ENCODE measurements at places on chromosomes 2 and 18. TPM values are rescaled to one million over a fixed set of nuclear protein-coding genes. Genes with fewer than 3 reads are reported as not detected.
A peak's percentile ranks its signal among the peaks of the same experiment; 100 is the strongest.

COLEC11 gene
- total RNA-seq, result 3.0 TPM

NT5DC4 gene
- 3.1 TPM for total RNA-seq

CYP1B1 gene
- 92.5 TPM for total RNA-seq

- peak; percentile 84 for DNase-seq
- peaks cover 26% of the 10 kb centered on the region for H3K4me1 ChIP-seq
- H3K27me3 ChIP-seq, result no peaks in the 10 kb centered on the region
- peak overlapping the region; percentile 66 for H3K27ac ChIP-seq
- peak overlapping the region; percentile 24 for H3K4me3 ChIP-seq
- H3K36me3 ChIP-seq, result no peaks in the 10 kb centered on the region
These were observed 115.5 kb downstream of the HDAC4 start for GRCh38 chr2:239285071-239285931.

DNA sequence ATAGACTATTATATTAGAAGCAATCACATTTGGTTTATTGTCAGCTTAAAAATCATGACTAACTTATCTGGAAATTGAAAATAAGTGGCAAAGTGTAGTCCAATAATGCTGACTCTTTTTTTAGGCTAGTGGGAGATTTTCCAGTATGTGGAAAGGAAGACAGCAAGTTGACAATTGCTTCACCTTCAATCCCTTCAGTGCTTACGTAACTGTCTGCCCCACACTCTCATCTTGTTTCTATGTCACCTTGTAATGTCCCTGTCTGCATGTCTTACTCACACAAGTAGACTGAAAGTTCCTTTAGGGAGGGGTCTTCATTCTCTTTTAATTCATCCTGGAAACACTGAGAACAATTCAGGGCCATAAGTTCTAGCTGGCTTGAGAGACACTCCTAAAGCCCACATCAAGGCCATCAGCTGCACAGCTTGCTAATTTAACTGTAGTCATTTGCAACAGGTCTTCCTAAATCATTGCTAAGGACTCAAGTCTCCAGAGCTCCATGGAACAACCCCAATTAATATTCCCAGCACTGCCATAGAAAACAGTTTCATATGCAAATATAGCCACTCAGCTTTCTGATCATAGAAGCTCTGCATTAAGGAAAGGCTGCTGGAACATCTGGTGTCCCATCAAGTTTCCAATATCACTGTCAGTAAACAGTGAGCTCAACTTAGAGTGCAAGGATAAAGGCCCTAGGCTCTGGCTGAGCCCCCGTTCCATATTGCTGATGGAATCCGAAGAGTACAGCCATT, 230.5 kb downstream of the ETAA1 start:
- no peak overlapping the region for H3K27ac ChIP-seq
- no peak for DNase-seq
- H3K4me1 ChIP-seq, result no peaks in the 10 kb centered on the region
- H3K4me3 ChIP-seq, result no peak overlapping the region
- no peaks in the 10 kb centered on the region for H3K36me3 ChIP-seq

GRCh38 chr2:100004959-100005387, 137.4 kb downstream of the AFF3 start:
- no peak overlapping the region for H3K4me3 ChIP-seq
- H3K4me1 ChIP-seq, result peaks cover 11% of the 10 kb centered on the region
- H3K36me3 ChIP-seq, result no peaks in the 10 kb centered on the region
- DNase-seq, result no peak
- H3K27ac ChIP-seq, result no peak overlapping the region

DNA sequence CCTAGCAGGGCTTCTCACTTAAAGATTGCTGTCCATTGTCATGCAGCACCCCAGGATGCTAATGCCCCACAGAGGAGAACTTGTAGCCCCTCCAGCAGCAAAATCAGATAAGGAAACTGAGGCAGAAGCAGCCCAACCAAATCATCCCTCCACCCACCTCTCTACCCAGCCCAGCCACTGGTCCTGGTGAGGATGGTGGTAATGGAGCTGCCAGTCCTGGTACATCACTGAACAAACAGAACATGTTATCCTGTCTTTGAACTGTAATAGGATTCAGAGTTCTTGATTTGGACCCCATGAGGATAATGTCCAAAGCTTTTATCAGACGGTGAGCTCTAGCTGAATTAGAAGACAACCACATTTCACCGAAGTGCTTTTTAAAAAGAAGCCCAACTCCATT, 113.2 kb downstream of the MRO start:
- no peak overlapping the region for H3K27ac ChIP-seq
- H3K27me3 ChIP-seq, result no peaks in the 10 kb centered on the region
- DNase-seq, result peak; percentile 9
- no peaks in the 10 kb centered on the region for H3K36me3 ChIP-seq
- H3K4me1 ChIP-seq, result no peaks in the 10 kb centered on the region

- H3K36me3 ChIP-seq, result no peaks in the 10 kb centered on the region
- DNase-seq, result no peak
- no peak overlapping the region for H3K27ac ChIP-seq
These were observed 876.6 kb downstream of the DCDC2C start for GRCh38 chr2:4579977-4580376.

DNA sequence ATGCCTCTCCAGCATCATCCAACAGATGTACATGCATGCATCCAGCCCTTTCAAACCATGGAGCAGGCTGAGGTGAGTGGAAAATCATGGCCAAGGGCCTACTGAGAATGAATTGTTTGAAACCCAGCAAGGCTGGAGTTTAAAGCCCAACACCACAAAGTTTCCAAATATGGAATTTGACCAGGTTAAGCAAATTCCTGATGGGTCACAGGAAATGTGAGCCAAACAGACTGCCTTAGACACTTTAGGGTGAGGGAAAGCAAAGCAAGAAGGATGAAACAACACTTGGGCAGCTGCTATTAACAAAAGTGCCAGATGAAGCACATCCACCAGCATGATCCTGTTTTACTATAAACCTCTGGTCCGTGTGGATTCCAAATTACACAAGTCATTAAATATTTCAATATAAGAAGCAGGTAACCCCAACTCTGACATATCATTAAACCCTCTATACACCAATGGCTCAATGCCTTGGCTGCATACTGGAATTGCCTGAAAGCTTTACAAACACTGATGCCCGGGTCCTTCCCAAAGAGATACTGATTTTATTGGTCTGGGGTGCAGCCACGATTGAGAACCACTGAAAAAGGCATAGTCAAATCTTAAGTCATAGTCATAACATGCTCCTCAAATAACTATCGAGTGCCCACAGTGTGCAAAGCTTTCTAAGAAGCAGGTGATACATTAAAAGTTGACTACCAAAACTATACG, 9.1 kb downstream of the KLF7 start:
- no peak for DNase-seq
- no peak overlapping the region for H3K4me3 ChIP-seq
- H3K27ac ChIP-seq, result peak overlapping the region; percentile 63
- H3K27me3 ChIP-seq, result no peaks in the 10 kb centered on the region
- H3K36me3 ChIP-seq, result no peaks in the 10 kb centered on the region
- H3K4me1 ChIP-seq, result peaks cover 47% of the 10 kb centered on the region

DNA sequence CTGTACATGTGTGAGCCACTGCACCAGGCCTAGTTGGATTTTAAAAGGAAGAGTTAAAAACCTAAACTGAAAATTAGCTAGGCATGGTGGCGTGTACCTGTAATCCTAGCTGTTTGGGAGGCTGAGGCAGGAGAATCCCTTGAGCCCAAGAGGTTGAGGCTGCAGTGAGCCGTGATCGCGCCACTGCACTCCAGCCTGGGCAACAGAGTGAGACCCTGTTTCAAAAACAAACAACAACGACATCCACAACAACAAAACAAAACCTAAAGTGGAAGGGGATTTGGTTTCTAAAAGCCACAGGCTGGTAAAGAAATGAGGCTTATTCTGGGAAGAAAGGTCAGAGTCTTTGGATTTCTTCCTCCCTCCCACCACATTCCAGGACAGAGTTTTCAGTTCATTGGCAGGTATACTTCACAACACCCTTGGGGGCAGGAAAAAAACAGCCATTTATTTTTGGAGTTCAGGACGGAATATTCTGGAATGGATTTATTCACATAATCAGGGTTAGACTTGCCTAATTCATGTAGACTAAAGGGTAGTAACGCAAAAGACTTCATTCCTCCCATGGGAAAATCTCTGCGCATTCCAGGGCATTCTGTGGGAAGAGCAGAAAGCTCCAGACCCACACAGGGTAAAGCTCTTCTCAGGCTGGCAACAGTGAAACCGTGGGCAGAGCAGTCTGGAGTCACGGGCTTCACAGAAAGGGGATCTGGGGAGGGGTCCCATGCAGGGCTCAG, 34.9 kb downstream of the TEX44 start:
- no peak overlapping the region for H3K4me3 ChIP-seq
- peak overlapping the region; percentile 86 for H3K27ac ChIP-seq
- DNase-seq, result no peak
- peaks cover 9% of the 10 kb centered on the region for H3K4me1 ChIP-seq
- H3K36me3 ChIP-seq, result no peaks in the 10 kb centered on the region

GRCh38 chr2:239710953-239711861, 310.4 kb upstream of the HDAC4 start:
- no peaks in the 10 kb centered on the region for H3K36me3 ChIP-seq
- H3K27ac ChIP-seq, result no peak overlapping the region
- no peaks in the 10 kb centered on the region for H3K27me3 ChIP-seq
- DNase-seq, result peak; percentile 38

GRCh38 chr2:109290887-109291643, 162.1 kb downstream of the SH3RF3 start:
- H3K27ac ChIP-seq, result no peak overlapping the region
- H3K36me3 ChIP-seq, result no peaks in the 10 kb centered on the region
- peak; percentile 66 for DNase-seq
- H3K4me1 ChIP-seq, result no peaks in the 10 kb centered on the region
- no peak overlapping the region for H3K4me3 ChIP-seq

Data from spleen (tissue), 13 donors.